ENCODE measurements at places on chromosomes 7 and 10.
A peak's percentile ranks its signal among the peaks of the same experiment; 100 is the strongest.

DNA sequence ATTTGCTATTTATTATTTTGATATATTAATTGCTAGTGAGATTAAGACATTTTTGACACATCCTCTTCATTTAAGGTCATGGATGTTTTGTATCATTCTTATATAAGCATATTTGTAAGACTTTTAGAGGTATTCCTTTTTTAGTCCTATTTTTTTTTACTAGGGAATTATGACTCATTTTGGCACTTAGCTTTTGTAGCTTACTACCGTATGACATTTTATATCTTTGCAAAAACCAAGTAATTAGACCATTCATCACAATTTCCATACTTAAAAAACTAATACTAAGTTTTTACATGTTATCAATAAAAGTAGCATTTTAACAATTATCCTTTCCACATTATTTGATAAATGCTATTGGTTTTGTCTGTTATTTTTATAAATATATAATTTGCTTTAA, 41.6 kb downstream of the BMPR1A start:
- no peak overlapping the region for H3K4me3 ChIP-seq
- H3K27ac ChIP-seq = no peak overlapping the region
- no peak for DNase-seq
- H3K4me1 ChIP-seq = peaks cover 7% of the 10 kb centered on the region

GRCh38 chr7:55105952-55106351, 87.1 kb downstream of the EGFR start:
- H3K4me3 ChIP-seq = no peak overlapping the region
- H3K36me3 ChIP-seq = no peaks in the 10 kb centered on the region
- DNase-seq = no peak
- H3K27me3 ChIP-seq = peaks cover 38% of the 10 kb centered on the region
- no peak overlapping the region for H3K27ac ChIP-seq

GRCh38 chr10:69479240-69480067, 28.2 kb downstream of the TSPAN15 start:
- H3K27me3 ChIP-seq = peaks cover 3% of the 10 kb centered on the region
- H3K27ac ChIP-seq = no peak overlapping the region
- no peak overlapping the region for H3K4me3 ChIP-seq
- no peaks in the 10 kb centered on the region for H3K36me3 ChIP-seq
- H3K4me1 ChIP-seq = no peaks in the 10 kb centered on the region

GRCh38 chr7:99011341-99011705, 132.6 kb downstream of the SMURF1 start:
- peaks cover 80% of the 10 kb centered on the region for H3K36me3 ChIP-seq
- H3K4me1 ChIP-seq = no peaks in the 10 kb centered on the region
- no peak overlapping the region for H3K4me3 ChIP-seq
- no peak overlapping the region for H3K27ac ChIP-seq
- no peak for DNase-seq

DNA sequence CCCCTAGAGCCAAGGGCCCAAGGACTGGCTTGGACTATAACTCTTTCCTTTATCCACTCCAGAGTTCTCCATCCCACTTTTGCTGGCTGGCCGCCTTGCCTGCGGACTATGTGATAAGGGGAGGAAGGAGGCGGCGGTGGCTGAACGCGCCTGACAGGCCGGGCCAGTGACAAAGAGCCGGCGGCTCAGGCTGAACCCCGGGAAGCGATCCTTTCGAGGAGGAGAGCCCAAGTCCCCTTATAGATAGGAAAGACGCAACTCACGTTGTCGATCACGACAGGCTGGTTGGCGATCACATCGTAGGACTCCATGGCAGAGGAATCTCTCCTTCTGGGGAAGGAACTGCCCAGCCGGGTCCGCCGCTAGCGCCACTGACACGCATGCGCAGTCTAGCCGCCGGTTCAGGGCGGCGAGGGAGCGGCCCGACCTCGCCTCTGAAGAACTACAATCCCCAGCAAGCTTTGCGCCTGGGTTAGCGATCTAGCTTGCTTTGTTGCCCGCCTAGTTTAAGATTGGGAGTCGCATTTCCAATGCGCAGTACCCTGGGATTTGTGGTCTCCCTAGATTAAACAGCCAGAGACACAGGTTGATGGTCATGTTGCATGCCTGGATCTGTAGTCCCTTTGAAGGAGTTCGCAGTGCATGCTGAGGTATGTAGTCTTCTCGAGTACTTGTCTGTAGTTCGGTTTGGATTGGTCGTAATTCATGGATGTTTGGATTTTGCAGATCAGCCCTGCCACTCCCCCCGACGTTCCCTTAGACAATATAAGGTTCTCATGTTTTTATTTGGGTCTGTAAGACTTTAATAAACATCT, at the start of gene ACTR1A:
Gene ACTR1A (minus strand): TSS at position 376 of the 815 bp plus-strand sequence. CDS start 65 bp downstream, at position 311.
- peaks cover 21% of the 10 kb centered on the region for H3K36me3 ChIP-seq
- peaks cover 22% of the 10 kb centered on the region for H3K4me1 ChIP-seq
- peak; percentile 94 for DNase-seq
- H3K27me3 ChIP-seq = no peaks in the 10 kb centered on the region

DNA sequence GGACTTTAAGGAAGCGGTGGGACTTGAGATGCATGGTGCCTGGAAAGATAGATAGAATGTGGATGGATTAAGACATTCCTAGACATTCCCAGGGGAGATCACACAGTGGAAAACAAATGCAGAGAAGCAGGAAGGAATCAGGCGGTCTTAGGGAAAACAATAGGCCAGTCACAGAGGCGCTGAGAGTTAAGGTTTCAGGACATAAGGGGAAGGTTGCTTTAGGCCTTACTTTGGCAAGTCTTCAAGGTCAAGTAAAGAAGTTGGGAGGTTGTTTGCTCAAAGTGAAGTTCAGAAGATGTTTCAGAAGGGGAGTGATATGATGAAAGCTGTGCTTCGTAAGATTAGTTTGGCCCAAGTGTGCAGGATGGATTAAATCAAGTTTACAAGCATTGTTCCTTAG, 109.4 kb downstream of the SUGCT start:
- no peaks in the 10 kb centered on the region for H3K36me3 ChIP-seq

DNA sequence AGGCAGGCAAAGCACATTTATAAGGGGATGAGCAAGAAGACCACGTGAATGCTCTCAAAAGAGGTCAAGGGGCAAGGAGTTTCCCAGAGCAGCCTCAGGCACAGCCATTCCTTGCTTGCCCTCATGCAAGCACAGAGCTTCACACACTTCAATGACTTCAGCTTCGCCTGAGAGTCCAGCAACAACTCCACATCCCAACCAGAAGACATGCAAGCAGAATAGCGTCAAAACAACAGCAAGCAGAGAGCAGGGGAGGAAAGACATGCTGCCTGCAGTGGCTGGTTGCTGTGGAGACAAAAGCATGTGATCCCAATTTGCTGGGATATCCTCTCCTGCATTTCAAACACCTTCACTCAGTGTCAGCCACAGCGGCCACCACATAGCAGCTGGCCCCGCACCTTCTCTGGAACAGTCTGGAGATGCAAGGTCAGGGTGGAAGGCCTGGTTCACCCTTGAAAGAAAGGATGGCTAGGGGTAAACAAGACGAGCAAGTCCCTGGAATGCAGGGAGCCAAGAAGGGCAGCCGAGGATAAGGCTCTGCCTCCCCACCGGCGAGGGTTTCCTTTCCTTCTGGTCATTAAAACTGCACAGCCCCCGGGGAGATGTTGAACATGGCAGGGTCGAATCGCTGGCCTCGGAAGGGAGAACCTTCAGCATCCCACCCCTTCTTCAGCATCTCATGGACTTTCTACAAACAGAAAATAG, 60.2 kb upstream of the CAMK2B start:
- no peak for DNase-seq
- H3K27ac ChIP-seq = no peak overlapping the region
- no peaks in the 10 kb centered on the region for H3K4me1 ChIP-seq

DNA sequence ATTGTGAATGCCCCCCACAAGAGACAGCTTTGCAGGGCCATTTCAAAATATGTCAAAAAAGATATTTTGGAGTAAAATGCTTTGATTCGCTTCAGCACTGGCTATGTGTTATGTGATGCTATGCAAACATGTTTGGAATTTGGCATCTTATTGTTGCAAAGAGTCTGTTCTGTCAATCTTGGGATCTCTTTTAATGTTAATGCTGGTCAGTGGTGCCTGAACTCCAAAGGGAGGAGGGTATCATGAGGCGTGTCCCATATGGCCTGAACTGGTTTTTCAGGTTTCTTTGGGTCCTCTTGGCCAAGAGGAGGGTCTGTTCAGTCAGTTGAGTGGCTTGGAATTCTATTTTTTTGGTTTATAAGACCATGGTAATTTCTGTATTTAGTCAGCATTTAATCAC, 81.4 kb downstream of the HECW1 start:
- H3K36me3 ChIP-seq = no peaks in the 10 kb centered on the region
- peaks cover 2% of the 10 kb centered on the region for H3K27me3 ChIP-seq
- H3K4me3 ChIP-seq = no peak overlapping the region
- DNase-seq = no peak
